ENCODE measurements at places on chromosomes 6 and 20. TPM values are rescaled to one million over a fixed set of nuclear protein-coding genes. Genes with fewer than 3 reads are reported as not detected.
A peak's percentile ranks its signal among the peaks of the same experiment; 100 is the strongest.

DEFB124 gene
- not detected for total RNA-seq

SIRPD gene
- not detected for total RNA-seq

SLC17A1 gene
- total RNA-seq, result not detected

ASIP gene
- total RNA-seq, result not detected

MAP7 gene
- total RNA-seq, result 72.6 TPM

GLP1R gene
- total RNA-seq, result not detected

TNNC2 gene
- total RNA-seq, result 5.1 TPM

SLC12A5 gene
- total RNA-seq, result 1.6 TPM

CCM2L gene
- 1.7 TPM for total RNA-seq

ECT2L gene
- not detected for total RNA-seq

SLC17A3 gene
- total RNA-seq, result not detected

- no peak for DNase-seq
These were observed 13.5 kb downstream of the PLAGL2 start for GRCh38 chr20:32193996-32194395.

GRCh38 chr20:10720565-10720964, 46.8 kb upstream of the JAG1 start:
- no peak for DNase-seq

DNA sequence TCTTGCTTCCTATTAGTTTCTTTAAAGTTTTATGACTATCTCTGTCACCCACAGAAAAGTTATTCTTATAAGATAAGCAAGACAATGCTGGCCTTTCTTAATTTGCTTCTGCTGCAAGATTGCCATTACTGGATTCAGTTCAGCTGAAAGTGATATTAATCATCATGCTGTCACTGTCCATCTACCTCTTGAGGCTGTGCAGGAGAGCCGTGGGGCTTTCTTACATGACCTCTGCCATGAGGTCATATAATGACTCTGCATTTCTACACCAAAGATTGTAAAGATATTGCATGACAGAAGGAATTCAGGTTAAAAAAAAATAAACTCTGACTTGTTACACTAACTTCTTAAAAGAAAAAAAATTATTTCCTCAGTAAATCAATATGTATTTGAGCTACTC, 106.9 kb downstream of the TRDN start:
- DNase-seq, result no peak

- DNase-seq, result no peak
These were observed 28.1 kb upstream of the PAQR8 start for GRCh38 chr6:52333840-52334200.

DNA sequence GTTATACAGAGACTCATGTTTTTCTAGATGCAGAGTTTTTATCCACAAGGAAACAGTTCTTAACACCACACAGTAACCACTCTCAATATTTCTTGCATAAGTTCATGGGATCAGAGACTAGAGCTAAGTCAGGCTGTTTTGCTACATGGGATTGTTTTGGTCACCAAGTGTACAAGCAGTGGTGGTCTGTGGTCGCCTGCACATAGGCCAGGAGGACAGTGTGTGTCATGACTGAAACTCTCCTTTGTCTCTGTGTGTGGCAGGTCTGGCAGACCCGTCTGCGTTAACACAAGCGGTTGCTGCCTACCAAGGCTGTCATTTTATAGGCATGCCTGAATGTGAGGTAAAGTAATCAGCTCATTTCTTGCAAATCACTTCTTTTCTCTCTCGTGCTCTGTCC, 18.9 kb downstream of the WRNIP1 start:
- no peak for DNase-seq

- DNase-seq, result no peak
These were observed 193.2 kb downstream of the TBC1D7 start for GRCh38 chr6:13135152-13135551.

DNA sequence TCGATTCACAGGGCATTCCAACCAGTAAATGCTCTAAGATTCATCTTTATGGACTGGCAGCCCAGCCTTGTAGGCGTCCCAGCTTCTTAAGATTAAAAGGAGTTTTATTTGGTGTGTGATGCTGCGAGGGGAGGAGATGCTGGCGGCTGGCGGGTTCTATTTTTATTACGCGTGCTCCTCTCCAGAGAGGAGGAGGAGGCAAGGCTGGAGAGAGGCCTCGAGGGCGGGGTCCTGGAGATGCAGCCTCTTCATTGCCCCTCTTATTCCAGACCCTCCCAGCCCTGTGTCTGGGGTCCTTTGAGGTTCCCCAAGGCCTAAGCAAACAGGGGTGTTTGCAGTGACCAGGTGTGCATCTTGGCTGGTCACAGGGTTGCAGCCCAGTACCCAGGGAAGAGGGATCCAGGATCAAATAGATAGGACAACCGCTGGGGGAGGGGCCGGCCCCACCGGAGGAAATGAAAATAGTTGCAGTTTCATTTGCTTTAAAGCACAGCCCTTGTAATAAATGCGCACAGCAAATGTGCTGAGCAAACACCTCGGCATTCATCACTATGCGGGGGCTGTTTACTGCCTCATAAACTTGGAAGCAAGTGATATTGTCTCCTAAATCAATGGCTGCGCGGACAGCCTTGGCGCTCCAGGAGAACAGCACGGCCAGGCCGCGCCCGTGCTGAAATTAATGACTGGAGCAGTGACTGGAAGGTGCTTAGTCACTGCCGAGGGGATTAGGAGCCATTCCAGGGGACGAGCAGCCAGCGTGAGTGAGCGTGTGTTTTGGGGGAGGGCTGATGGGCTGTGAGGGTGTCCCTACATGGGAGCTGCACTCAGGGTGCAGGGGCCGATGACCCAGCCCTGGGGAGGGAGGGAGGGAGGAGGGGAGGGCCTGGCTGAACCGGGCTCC, 83.0 kb downstream of the TMEM242 start:
- peak; percentile 81 for DNase-seq

GRCh38 chr6:156400487-156400886, 376.7 kb upstream of the ARID1B start:
- DNase-seq, result no peak

DNA sequence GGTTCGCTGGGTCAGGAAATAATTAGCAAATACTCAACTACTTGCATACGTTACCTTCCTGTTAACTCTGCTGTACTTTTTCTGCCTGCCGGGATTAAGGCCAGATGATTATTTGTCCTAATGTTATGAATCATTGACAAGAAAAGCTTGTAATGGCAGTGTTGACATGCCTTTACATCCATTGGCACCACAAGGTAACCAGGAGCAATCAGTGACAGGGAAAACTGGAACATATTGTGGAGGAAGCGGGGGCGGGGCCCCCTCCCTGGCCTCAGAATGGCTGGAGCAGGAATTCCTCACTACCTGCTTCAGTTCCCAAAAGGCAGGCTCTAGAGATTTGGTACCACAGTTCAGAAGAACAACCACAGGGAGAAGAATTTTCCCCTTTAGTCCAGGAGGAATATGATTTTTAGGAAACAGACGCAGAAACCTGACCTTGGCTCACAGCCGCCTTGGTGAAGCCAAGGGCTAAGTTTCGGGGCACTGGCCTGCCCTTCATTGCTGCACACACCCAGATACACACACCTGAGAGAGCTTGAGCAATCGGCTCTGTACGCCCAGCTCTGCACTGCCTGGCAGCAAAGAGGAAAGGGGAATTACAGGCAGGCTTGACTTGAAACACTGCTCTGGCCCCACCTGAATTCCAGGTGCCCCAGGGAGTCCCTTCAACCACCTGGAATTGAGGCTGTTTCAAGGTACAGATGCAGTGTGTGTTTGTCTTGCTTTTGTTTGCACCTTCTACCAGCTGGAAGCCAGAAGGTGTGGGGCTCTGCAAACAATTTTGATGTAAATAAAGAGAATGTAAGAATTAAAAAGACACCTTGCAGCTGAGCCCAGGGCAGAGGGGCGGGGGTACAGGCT, 89.8 kb downstream of the MYB start:
- peak; percentile 91 for DNase-seq

GRCh38 chr20:23254034-23254433, 96.6 kb upstream of the NXT1 start:
- no peak for DNase-seq

- no peak for DNase-seq
These were observed 129.1 kb upstream of the DOK5 start for GRCh38 chr20:54346276-54346675.

GRCh38 chr6:20400456-20401204, 1.0 kb upstream of the E2F3 start:
- DNase-seq, result peak; percentile 51

DNA sequence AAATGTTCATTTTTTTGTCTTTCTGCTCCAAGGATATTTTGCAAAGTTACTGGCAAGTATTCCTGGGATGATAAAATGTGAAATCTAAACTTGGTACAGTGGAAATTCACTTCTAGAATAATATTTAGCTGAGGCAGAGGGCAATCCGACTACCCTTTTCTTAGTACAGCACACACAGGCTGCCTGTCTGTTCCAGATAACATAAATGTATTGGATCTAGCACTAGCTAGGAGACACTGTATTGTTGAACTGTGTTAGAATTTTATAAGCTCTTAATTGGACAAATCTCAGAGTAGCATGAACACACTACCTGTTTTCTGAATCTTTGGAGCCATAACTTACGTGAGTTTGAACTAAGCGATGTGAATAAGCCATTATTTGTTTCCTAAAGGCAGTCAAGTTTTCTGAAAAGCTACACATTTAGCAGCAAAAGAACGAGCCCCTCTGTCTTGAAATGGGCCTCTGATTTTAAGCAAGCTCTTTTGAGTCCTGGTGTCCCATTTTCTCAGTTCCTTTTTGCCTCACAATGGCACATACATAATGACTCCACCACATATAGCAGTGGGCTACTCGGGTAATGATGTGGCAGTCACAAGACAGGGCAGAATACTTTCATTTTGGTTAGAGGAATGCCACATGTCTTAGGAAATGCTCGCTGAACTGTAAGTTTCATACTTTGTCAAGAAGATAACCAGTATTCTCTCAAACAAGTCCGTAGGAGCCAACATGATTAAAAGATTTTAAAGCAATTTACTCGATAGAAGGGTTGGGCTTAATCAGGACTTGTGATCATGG, 116.5 kb upstream of the ESR1 start:
- DNase-seq, result no peak

GRCh38 chr6:126202707-126203106, 137.2 kb upstream of the CENPW start:
- DNase-seq, result no peak

- no peak for DNase-seq
These were observed 37.5 kb downstream of the YTHDF1 start for GRCh38 chr20:63178446-63178820.

DNA sequence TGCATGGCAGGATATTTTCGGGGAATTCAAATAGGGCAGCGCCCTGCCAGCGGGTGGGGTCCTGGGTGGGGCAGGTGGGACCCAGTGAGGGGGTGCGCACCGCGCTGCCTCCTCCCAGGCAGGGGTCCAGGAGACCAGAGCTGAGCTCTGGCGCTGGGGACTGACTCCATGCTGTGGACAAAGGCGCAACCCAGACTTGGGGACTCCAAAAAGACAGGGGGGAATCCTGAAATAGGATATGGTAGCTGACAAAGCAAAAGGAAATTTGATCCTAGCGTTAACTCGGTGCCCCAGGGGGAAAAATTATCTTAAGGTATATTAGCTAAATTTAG, 23.6 kb downstream of the TFAP2A start:
- DNase-seq, result no peak

DNA sequence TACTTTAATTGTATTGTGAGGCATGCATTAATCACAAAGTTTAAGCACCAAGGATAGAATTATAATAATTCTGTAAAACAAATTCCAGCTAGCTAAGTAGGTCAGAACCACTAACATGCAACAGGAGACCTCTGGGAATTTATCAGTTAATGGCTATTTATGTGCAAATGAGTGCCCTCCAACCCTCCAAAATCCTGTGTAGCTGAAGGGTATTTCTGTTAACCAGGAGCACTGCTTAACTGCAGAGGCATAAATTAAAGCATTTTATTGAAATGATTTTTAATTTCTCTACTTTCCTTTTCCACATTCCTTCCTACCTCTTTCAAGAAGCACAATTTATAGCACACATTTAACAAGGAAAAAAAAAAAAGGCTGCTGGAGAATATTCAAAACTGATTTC, 77.0 kb downstream of the MMS22L start:
- DNase-seq, result no peak

DNA sequence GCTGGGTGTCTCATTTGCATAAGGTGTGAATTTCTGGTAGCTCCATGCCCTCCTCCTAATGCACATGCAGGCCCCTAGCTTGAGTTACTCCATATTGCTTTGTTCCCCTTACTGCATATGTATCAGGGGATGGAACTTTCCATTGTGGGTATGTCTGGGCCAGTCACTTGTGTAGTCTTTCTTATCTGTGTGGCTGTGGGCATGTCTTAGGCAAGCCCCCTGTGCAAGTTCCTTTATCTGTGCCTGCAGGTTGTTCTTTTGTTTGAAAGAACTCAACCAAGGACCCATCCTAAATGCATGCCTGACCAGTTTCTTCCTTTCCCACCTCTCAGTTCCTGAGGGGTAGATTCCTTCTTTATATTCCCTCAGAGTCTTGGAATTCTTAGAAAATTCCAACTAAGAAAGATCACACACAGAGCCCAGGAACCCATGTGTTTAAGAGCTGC, 23.6 kb downstream of the MBOAT1 start:
- DNase-seq, result no peak

- no peak for DNase-seq
These were observed 295.9 kb upstream of the FERMT1 start for GRCh38 chr20:6418732-6419131.

DNA sequence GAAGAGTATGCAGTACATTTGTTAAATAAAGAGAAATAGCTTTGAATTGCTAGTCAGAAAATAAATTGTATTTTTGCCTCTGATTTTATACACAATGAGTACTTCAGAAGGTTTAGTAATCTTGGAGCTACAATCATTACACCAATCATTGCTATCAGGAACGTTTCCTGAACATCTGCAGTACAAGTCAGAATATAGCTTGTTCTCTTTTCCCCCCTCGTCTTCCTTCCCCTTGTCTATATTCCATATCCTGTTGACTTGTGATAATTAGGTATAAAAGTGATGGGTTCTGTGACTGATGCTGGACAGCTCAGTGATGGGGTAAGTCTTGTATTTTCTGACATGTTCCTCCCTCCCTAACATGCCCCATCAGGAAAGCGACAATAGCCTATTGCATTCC, 94.0 kb downstream of the AHI1 start:
- DNase-seq, result no peak

DNA sequence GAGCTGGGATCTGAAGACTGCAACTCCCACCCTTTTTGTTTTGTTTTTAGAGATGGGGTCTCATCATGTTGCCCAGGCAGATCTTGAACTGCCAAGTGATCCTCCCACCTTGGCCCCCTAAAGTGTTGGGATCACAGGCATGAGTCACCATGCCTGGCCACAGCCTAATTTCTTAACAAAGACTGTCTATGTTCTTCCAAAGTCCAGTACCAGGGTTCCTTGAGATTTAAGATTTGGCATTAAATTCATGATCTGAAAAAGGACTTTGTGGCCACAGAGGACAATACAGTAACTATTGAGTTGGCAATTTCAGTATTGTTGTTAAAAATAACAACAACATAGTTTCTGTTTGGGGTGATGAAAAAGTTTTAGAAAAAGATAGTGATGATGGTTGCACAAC, 28.7 kb upstream of the BEND3 start:
- DNase-seq, result no peak

GRCh38 chr20:3011752-3012151, 31.7 kb upstream of the GNRH2 start:
- DNase-seq, result no peak

- DNase-seq, result no peak
These were observed 156.1 kb upstream of the LRFN2 start for GRCh38 chr6:40743226-40743625.
